ENCODE measurements at places on chromosomes 12 and 14.

GRCh38 chr14:88245321-88245720 is 77.7 kb downstream of the KCNK10 start:
- no peak for DNase-seq

GRCh38 chr12:5017638-5018348 is 25.9 kb upstream of the KCNA5 start:
- DNase-seq = no peak

DNA sequence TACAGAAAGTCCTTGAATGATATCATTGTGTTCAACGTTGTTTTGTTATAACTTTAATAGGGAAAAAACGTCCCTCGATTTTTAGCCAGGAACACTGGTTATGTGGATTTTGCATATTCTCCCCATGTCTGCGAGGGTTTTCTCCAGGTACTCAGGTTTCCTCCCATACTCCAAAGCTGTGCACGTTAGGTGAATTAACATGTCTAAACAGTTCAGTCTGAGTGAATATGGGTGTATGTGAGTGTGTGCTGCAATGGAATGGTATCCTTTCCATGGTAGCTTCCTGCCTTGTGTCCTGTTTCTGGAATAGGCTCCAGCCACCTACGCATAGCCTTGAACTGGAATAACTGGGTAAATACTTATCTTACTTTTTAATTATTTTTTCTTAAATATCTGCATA is 810.8 kb upstream of the ATXN7L3B start:
- no peak for DNase-seq

GRCh38 chr14:58088961-58089360 is 63.1 kb downstream of the ARMH4 start:
- no peak for DNase-seq

GRCh38 chr14:63928744-63929174 is 76.0 kb downstream of the SYNE2 start:
- no peak for DNase-seq

- DNase-seq = peak; percentile 78
Measured at GRCh38 chr12:104671409-104672095, 214.8 kb downstream of the CHST11 start.

- no peak for DNase-seq
Measured at GRCh38 chr12:30739020-30739419, 15.7 kb downstream of the CAPRIN2 start.

- DNase-seq = no peak
Measured at GRCh38 chr14:89952576-89952975, 2.0 kb downstream of the EFCAB11 start.

DNA sequence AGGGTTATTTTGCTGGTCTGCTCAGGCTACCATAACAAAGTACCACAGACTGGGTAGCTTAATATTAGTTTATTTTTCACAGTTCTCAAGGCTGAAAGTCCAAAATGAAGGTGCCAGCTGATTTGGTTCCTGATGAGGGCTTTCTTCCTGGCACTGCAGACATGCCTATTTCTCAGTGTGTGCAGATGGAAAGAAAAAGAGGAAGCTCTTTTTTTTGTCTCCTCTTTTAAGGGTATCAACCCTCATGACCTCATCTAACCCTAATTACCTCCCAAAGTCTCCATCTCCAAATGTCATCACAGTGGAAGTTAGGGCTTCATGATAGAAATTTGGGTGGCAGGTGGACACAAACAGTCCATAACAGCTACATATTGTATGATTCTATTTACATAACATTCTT is 25.0 kb upstream of the POLR3B start:
- DNase-seq = no peak

DNA sequence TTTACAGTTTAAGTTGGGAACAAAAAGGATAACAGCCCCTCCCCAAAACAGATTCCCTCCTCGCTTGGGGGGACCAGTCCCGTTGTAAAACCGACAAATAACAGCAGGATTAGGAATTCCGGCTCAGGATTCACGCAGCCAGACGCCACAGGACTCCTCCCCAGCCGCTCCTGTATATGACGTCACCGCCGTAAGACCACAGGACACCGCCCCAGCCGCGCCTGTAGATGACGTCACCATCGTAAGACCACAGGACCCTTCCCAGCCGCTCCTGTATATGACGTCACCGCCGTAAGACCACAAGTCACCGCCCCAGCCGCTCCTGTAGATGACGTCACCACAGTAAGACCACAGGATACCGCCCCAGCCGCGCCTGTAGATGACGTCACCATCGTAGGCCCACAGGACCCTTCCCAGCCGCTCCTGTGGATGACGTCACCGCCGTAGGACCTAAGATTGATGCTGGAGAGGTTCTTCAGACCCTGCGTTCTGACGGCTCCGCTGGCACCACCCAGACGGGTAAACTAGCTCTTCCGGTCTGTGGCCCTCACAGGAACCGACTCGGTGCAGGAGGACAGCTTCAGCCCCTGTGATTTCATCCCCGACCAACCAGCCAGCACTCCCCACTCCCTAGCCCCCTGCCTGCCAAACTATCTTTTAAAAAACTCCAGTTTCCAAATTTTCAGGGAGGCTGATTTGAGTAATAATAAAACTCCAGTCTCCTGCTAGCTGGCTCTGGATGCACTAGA is 43.9 kb upstream of the FBRSL1 start:
- peak; percentile 92 for DNase-seq

DNA sequence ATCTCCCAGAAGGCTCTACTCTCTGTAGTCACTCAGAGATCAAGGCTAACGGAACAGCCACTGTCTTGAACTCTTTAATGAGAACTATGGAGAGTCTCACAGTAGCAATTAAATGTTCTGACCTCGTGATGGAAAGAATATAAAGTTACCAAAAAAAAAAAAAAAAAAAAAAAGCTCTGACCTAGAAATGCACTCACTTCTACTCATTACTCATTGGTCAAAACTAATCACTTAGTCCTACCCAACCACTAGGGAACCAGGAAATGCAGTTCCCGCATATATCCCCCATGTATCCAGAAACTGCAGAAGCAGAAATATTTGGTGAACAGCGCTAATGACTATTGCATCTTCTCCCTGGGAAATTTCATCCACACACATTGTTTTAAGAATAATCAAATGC is 29.5 kb upstream of the C12orf76 start:
- no peak for DNase-seq

GRCh38 chr12:95395696-95396095 is 78.3 kb upstream of the METAP2 start:
- DNase-seq = no peak

GRCh38 chr12:31009976-31010375 is 63.7 kb upstream of the DDX11 start:
- DNase-seq = no peak

GRCh38 chr12:5040368-5040767 is 3.3 kb upstream of the KCNA5 start:
- DNase-seq = no peak

GRCh38 chr12:26149968-26150500 is 25.2 kb upstream of the BHLHE41 start:
- DNase-seq = no peak

- DNase-seq = no peak
Measured at GRCh38 chr14:55348766-55349453, 62.7 kb downstream of the ATG14 start.

DNA sequence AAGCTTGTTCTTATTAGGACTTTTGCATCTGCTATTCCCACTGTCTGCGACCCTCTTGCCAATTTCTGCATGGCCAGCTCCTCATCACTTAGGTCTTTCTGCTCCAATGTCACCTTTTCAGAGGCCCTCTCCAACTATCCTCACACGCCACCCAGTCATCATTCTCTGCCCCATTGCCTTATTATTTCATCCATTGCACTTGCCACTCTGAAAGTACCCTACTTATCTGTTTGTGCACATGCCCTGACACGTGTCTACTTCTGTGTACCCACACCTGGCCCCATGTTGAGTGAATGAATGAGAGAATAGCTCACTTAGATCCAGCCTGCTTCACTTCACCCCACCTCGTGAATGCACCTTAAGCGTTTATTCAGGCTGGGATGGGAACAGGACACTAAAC is 218.7 kb upstream of the TBX3 start:
- DNase-seq = no peak

- no peak for DNase-seq
Measured at GRCh38 chr12:112995008-112995407, 16.7 kb downstream of the OAS2 start.

DNA sequence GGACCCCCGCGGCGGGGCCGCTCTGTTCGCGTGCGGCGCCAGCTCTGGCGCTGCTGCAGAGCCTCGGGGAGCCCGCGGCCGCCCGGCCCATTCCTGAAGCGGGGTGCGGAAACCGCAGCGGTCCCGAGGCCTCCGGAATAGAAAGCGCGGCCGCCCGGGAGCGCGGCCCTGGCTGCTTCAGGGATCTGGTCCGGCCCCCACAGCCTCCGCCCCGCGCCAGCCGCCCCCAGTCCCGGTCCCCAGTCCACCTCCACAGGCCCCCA is 204 bp downstream of the HSP90AA1 start:
- DNase-seq = no peak

DNA sequence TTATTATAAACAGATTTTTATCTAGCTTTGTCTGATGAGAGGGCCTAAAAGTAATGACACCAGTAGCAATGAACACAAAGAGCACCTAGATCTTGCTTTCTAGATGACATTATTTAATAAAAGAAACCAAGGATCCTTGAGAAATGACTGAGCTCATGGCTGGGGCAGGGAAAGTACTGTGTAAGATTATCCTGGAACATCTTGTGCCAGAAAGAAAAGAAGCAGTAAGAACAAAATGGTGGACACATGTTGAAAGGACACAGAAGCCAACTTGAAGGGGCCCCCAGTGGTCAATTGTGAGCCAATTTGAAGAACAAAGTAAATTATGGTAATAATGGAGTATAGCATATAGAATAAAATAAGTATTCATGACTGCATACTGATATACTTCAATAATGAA is 10.0 kb downstream of the IFNG-AS1 start:
- DNase-seq = no peak

- DNase-seq = no peak
Measured at GRCh38 chr14:91048265-91048664, 12.2 kb downstream of the RPS6KA5 start.
